ENCODE measurements at places on chromosomes 16 and 17. TPM values are rescaled to one million over a fixed set of nuclear protein-coding genes. Genes with fewer than 3 reads are reported as not detected.

Gene ANKFN1
- not detected for total RNA-seq

GRCh38 chr17:8997994-8998628 is 23.2 kb upstream of the NTN1 start:
- H3K36me3 ChIP-seq: no peaks in the 10 kb centered on the region
- peak; percentile 56 for DNase-seq
- peaks cover 39% of the 10 kb centered on the region for H3K27me3 ChIP-seq
- peaks cover 10% of the 10 kb centered on the region for H3K4me1 ChIP-seq
- no peak overlapping the region for H3K4me3 ChIP-seq

Gene SULT1A3
- total RNA-seq: 9.9 TPM

- H3K4me1 ChIP-seq: peaks cover 81% of the 10 kb centered on the region
- H3K27ac ChIP-seq: peak overlapping the region; percentile 78
- DNase-seq: no peak
- H3K36me3 ChIP-seq: peaks cover 20% of the 10 kb centered on the region
- no peak overlapping the region for H3K4me3 ChIP-seq
- no peaks in the 10 kb centered on the region for H3K27me3 ChIP-seq
Measured at GRCh38 chr17:38908676-38909181, 16.7 kb upstream of the LASP1NB start.

- H3K4me1 ChIP-seq: peaks cover 24% of the 10 kb centered on the region
- H3K4me3 ChIP-seq: peak overlapping the region; percentile 67
- H3K36me3 ChIP-seq: no peaks in the 10 kb centered on the region
- H3K27me3 ChIP-seq: peaks cover 89% of the 10 kb centered on the region
- DNase-seq: no peak
Measured at GRCh38 chr17:73165616-73166404, 1.0 kb downstream of the SSTR2 start.

DNA sequence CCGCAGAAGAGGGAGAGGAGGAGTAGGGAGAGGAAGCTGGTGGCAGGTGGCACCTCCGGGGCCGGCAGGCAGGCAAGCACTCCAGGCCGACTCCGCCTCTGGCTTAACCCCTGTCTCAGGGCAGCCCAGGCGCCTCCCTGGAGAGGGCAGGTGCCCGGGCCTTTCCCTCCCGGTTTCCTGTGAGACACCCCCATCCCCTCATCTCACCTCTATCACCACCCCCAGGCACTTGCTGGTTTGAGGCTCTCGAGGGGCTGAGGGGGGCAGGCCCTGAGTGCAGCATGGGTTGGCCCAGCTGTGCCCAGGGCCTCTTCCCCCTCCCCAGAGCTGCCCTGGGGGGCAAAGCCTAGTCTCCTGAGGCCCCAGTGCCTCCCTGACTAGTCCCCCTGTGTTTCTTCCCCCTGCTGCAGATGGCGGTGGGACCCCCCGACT is 6.0 kb downstream of the DOC2A start:
- H3K4me3 ChIP-seq: no peak overlapping the region
- H3K27me3 ChIP-seq: peaks cover 20% of the 10 kb centered on the region
- peaks cover 9% of the 10 kb centered on the region for H3K4me1 ChIP-seq
- H3K36me3 ChIP-seq: peaks cover 19% of the 10 kb centered on the region
- no peak for DNase-seq

GRCh38 chr17:10614536-10615155 is 42.5 kb downstream of the MYH3 start:
- H3K4me3 ChIP-seq: no peak overlapping the region
- H3K4me1 ChIP-seq: peaks cover 6% of the 10 kb centered on the region
- H3K27me3 ChIP-seq: peaks cover 10% of the 10 kb centered on the region

DNA sequence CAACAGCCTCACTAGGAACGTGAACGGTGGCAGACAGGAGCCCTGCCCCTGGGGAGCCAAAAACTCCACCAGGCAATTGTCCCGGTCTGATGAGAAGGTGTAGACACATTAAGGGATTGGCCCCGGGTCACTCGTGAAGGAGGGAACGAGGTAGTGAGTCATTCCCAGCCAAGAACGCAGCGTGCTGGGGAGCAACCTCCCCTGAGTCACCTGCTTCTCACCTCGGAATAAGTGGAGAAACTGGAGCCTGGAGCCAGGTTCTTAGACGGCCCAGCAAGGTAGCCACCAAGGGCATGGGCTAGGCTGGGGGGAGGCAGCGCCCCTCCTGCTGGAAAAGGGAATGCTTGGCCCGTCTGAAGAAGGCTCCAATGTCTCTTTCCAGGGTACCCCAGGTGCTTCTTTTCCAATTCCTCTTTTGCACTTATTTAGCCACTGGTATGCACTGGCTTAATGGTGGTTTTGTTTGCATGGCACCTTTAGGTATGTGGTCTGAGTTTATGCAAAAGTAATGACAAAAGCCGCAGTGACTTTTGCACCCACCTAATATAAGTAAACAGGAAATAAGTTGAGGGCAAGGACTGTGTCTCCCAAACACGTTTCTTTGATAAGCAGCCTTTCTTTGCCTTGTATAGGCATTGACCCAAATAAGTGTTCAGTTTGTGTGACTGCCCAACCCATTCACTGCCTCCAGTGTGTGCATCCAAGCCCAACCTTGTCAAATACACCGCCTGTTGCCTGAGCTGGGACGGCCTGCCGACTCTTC is 1.8 kb upstream of the HELZ start:
- H3K4me1 ChIP-seq: peaks cover 47% of the 10 kb centered on the region
- no peaks in the 10 kb centered on the region for H3K36me3 ChIP-seq
- no peak overlapping the region for H3K27ac ChIP-seq
- H3K27me3 ChIP-seq: no peaks in the 10 kb centered on the region
- no peak for DNase-seq
- H3K4me3 ChIP-seq: peak overlapping the region; percentile 99

Gene IL17C
- total RNA-seq: not detected

DNA sequence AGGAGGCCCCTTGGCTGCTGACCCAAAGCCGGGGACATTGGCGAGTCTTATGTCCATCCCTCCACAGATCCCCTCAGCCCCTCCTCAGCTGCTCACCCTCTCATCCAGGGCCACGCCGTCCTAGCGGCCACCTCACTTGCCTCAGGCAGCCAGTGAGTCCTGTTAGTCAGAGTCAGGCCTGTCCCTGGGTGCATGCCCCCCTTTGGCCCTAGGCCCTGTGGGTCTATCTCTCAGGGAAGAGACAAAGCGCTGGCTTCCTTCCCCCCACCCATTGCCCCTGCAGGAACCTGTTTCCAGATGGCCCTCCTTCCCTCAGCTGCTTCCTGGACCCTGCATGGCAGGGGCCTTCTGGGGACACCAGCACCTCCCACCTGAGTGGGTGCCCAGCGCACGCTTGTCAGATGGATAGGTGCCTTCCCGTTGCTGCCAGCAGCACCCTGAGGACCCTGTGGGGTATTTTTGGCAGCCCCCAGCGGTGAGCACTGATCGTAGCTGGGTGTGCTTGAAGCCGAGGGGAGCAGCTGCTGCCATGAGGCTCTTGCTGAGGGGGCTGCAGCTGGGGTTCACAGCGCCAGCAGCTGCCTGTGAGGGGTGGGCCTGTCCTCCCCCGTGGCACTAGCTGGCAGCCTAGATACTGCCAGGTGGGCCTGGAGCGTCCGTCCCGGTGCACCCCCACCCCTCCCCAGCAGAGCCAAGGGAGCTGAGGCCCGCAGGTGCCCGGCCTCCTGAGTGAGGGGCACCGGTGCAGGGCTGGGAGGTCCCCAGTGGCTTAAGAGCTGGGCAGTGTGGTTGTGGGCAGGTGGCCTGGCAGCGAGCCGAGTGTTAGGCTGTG is 8.4 kb downstream of the DBNDD1 start:
- H3K36me3 ChIP-seq: no peaks in the 10 kb centered on the region
- DNase-seq: no peak
- H3K27ac ChIP-seq: no peak overlapping the region
- no peaks in the 10 kb centered on the region for H3K4me1 ChIP-seq
- H3K4me3 ChIP-seq: no peak overlapping the region

- H3K27ac ChIP-seq: peak overlapping the region; percentile 89
- H3K36me3 ChIP-seq: no peaks in the 10 kb centered on the region
- H3K4me3 ChIP-seq: no peak overlapping the region
- peaks cover 23% of the 10 kb centered on the region for H3K4me1 ChIP-seq
Measured at GRCh38 chr16:58102665-58103392, 26.4 kb downstream of the CFAP20 start.

All from left ventricle myocardium inferior (tissue), 1 donor.